Activated T-cell treated with anti-CD3 and anti-CD28 coated beads, Interleukin-2, amount 50 U/mL, for 4 hours (primary cell): ENCODE measurements at places on chromosomes 4 and X. TPM values are rescaled to one million over a fixed set of nuclear protein-coding genes. Genes with fewer than 3 reads are reported as not detected.
A peak's percentile ranks its signal among the peaks of the same experiment; 100 is the strongest.

DNA sequence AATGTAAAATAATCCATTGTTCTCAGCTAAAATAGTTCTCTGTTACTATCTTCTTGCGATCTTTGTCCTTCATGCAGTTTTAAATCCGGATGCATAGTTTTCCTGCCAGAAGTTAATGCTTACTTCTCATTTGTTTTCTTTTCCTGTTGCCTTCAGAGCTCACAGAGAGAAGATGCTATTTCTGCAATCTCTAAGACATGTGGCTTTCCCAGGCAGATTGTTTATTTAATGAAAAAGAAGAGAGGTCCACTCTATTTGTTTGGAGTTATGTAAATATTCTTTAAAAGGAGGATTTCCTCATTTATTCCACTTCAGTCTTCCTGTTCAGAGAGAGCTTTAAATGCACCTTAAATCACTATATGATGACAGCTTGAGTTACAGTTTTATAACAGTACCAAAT, 39.3 kb upstream of the HPGD start:
- no peak for DNase-seq

DNA sequence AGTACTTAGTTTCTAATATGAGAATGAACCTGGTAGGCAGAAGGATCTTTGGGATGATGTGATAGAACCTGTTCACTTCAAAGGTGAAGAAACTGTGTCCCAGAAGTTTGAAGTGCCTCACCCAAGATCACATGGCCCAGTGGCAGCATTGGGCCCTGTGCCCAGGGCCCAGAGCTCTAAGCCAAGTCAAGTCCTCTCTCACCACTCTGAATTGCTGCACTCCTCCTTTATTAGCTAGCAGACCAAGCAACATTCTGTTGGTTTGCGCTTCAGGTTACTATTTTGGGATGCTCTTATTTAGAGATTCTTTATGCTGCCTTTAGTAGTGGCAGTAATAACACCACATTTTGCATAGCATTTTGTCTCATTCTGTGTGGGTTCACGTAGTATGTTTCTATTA, 82.7 kb downstream of the PARM1 start:
- no peak for DNase-seq

GRCh38 chr4:9999956-10000561, 21.2 kb downstream of the SLC2A9 start:
- DNase-seq: no peak

GRCh38 chrX:7347465-7347864, 199.5 kb upstream of the PUDP start:
- DNase-seq: no peak

DNA sequence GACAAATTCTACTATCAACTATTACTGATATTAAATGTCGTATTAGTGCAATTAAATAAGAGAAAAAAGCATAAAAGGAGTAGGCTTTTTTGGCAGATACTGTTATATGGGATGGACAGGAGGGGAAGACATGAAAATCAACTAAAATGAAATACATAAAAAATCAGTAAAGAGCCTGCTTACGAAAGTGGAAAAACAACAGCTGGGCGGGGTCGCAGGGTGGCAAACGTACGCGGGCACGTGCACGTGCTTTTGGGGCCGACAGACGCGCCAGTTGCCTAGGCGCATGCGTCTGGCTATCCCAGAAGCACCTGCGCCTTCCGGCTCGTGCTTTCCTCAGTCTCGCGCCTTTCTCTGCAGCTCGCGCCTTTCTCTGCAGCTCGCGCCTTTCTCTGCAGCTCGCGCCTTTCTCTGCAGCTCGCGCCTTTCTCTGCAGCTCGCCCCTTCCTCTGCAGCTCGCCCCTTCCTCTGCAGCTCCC, at the start of gene YY2:
Gene YY2, plus strand, starts transcription at position 51 of the 479 bp plus-strand sequence. CDS start 498 bp downstream, outside the sequence.
- no peak for DNase-seq

The TCEAL9 gene
- 2.6 TPM for total RNA-seq

The CPLX1 gene
- total RNA-seq: 1.0 TPM

DNA sequence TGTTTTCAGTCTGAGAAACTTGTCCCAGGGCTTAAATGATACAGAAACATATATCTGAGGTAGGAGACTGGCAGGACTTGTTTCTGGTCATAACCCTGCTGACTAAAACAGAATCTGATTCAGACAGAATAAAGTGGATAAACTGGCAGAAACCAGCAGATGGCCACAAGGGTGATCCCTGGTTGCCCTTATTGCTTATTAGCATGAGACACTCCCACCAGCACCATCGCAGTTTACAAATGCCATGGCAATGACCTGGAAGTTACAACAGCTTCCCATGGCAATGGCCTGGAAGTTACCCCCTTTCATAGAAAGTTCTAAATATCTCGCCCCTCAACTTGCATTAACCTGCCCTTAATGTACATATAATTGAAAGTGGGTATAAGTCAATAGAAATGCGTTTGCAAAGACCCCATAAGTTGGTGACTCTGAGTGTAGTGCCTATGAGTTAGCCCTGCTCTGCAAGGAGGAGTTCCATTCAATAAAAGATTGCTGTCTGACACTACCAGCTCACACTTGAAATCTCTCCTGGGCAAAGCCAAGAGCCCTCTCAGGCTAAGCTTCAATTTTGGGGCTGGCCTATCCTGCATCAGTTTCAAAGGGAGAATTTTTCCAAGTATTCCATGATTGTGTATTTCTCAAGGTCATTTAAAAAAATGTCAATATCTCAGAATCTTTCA, 52.9 kb upstream of the PAGE5 start:
- DNase-seq: no peak

- no peak for DNase-seq
Measured at GRCh38 chrX:45811326-45811725, 610.6 kb upstream of the DIPK2B start.

- DNase-seq: peak; percentile 19
Measured at GRCh38 chrX:140766024-140766611, 56.6 kb downstream of the LINC00632 start.

DNA sequence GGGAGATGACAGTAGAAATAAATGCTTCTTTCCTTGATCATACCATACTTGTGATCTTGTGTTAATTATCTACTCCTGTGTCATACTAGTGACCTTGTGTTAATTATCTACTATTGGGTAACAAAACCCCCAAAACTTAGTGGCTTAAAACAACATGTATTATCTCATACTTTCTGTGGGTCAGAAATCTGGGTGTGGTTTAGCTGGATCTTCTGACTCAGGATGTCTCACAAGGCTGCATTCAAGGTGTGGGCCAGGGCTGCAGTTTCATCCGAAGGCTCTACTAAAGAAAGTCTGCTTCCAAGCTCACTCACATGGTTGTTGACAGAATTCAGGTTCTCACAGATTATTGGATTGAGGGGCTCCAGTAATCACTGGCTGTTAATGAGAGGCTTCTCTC, 70.3 kb upstream of the NDP start:
- no peak for DNase-seq

The SOX3 gene
- total RNA-seq: not detected

DNA sequence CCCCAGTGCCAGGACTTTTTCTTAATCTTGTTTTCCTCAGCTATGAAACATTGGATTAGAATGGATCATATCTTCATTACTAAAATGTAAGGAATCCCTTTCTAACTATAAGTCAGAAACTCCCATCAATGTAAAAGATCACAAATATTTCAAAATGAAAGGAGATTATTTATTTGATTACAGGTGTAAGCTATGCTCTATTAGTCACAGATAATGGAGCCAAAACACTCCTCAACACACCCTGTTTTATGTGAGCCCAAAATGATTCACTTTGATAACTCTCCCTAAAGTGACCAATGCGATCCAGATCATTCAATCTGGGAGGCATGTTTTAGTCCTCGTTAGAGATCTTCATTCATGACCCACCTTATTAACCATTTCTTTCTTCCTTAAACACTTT, 566.7 kb upstream of the TENM3 start:
- DNase-seq: no peak

DNA sequence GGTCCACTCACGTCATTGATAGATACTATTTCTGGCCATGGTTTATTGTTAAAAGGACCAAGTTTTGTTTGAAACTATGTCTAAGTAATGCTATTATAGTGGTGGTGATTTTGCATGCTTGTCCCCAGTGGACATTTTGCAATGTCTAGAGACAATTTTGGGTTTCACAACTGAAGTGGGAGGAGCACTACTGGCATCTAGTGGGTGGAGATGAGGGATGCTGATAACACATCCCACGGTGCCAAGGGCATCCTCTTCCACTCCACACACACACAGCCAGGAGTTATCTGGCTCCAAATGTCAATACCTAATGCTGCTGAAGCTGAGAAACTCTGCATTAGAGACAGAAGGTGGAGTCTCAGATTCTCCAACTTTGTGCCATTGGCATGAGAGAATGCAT, 131.2 kb downstream of the FRMPD4 start:
- no peak for DNase-seq

The PABPC5 gene
- not detected for total RNA-seq

DNA sequence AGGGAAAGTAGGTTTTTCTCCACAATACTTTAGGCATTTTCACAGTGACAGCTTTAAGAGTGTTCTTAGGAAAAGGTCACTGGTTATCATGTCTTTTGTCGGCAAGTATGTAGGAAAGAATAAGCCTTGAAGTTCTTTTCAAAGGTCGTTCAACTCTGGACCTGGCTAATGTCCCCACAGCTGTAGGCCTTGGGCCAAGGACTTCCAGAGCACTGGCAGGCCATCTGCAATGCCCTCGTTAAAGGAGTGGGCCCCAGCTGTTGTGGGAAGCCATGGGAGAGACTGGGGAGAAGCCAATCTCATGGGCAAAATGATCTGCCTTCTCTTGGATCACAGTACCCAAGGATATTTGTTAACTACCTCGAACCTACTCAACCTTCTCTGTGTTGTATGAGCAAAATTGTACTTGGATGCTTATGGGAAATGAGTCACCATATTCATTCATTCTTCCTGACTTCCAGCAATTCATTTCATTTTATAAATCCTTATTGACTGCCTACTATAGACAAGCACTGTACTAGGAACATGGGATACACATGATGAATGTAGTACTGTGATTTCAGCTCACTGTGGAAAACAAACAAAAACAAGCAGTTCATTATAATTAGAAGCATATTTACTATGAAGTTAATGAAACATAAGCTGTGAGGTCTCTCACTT, 141.1 kb upstream of the KIT start:
- DNase-seq: no peak

DNA sequence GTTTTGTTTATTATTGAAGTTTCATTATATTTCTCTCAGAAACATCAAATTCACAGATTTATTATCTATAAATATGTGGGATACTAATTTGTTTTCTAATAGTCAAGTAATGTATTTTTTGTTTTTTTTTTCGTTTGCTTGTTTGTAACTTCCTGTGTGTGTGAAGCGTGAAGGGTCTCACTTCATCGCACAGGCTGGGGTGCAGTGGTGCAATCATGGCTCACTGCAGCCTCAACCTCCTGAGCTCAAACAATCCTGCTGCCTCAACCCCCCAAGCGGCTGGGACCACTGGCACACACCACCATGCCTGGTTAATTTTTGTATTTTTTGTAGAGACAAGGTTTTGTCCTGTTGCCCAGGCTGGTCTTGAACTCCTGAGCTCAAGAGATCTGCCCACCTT, 55.1 kb downstream of the SH3RF1 start:
- DNase-seq: no peak

GRCh38 chrX:44484607-44485146, 58.0 kb downstream of the FUNDC1 start:
- DNase-seq: no peak

The RAB39B gene
- total RNA-seq: 9.6 TPM

GRCh38 chr4:124738994-124739393, 26.5 kb upstream of the ANKRD50 start:
- DNase-seq: no peak

DNA sequence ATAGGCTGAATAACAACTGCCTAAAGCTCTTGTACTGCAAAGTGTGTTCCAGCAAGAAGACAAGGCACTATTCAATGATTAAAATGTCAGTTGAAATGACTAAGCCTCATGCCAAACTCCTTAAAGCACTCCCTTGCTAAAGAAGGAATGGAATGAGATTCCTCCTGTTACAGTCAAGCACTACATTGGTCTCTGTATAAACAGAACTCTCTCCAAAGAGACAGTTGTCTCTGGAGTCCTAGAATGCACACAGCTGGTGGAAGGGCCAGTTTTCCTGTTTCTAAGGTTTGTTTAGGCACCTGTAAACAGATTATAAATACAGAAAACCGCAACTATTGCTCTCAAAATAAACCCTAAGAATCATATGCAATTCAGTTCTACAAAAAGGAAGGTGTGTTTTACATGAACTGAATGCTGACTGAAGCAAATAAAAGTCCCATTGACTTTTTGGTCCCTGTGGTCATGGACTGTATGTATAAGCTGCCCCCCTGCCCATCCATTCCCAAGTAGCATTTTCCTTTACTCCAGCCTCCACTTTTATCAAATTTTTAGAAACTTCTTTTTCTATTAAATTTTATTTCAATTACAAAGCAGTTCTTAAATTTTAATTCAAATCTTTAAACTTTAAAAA, 47.0 kb downstream of the FAT1 start:
- DNase-seq: no peak

GRCh38 chr4:8710416-8710815, 117.9 kb downstream of the CPZ start:
- no peak for DNase-seq
